ENCODE measurements at places on chromosomes 12 and 14.

- no peak for DNase-seq
Measured at GRCh38 chr14:92570674-92571262, 57.2 kb downstream of the RIN3 start.

- peak; percentile 52 for DNase-seq
Measured at GRCh38 chr12:46522071-46522470, 149.5 kb upstream of the SLC38A2 start.

DNA sequence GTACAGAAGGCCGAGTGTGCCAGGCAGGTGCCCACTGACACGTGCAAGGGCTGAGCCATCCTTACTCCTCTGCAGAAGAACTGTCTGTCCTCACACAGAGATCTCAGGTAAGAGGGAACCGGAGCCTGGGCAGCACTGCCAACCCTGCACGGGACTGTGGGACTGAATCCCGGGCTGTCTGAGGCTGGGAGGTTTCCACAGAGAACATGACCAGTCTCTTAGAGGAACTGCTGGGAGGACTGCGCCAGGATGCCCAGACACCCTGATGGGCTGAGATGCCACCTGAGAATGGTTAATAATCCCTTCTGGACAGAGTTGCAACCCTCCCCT lies 302.9 kb upstream of the SFSWAP start:
- DNase-seq: no peak

DNA sequence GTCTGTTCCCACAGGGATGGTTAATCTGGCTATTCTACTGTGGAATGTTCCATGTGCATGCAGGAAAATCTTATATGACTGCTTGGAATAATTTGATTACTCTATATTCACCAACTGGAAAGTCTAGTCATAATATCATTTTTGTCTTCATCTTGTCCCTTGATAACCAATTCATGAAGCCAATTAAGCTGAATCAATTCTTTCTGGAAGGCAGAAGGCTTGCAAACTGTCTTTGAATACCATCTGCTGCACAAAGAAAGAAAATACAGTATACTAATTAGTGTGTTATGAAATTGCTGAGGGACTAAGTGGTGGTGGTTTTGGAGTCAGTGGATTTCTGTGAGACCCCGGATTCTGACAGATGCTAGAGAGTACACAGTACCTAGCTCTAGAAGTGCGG lies 546.5 kb upstream of the MIS18BP1 start:
- no peak for DNase-seq

GRCh38 chr14:96205978-96206360 lies 1.3 kb downstream of the BDKRB2 start:
- DNase-seq: peak; percentile 65

- peak; percentile 10 for DNase-seq
Measured at GRCh38 chr14:95979339-95980042, 59.7 kb upstream of the C14orf132 start.
